HAP-1 (cell line): ENCODE measurements at places on chromosomes 13 and 19.

DNA sequence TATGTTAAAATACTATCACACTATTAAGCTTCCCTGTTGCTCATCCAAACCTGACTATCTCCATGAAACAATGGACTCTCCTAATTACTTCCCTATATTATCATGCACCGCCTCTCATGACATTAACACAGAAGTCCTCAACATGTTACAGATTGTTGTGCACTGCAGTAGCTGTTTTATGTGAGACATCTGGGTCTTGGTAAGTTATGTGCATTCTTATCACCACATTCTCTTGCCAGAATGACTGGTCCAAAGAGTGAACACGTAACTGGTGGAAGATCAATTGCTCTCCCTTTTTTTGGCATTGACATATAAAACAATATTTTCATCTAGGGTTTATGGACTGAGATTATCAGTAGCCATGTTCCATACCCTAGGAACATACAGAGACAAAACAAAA, 59.4 kb downstream of the POSTN start:
- no peak for DNase-seq

GRCh38 chr13:59182241-59182640, 981.5 kb downstream of the DIAPH3 start:
- no peak for DNase-seq

GRCh38 chr13:99154064-99154463, 46.6 kb upstream of the UBAC2 start:
- DNase-seq: no peak

GRCh38 chr13:29761815-29762214, 88.6 kb downstream of the UBL3 start:
- DNase-seq: no peak

DNA sequence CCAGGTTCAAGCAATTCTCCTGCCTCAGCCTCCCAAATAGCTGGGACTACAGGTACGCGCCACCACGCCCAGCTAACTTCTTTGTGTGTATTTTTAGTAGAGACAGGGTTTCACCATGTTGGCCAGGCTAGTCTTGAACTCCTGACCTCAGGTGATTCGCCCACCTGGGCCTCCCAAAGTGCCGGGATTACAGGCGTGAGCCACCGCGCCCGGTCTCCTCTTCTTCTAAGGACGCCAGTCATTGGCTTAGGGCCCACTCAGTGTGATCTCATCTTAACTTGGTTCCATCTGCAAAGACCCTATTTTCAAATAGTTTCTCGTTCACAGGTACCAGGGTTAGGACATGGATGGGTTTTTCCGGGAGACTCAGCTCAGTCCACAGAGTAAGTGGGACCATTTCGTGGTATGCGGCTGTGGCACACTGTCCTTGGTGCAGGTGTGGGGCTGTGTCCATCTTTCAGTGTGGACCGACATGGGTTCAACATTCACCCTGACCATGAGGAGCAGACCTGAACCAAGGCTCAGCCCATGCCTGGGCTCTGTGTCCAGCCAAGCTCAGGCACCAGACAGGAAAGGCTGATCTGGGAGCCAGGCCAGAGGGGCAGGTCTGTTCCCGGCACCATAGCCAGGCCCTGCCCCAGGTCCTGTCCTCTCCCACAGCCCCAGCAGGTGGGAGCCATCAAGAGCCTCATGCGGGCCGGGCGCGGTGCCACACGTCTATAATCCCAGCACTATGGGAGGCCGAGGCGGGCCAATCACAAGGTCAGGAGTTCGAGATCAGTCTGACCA, 2.8 kb upstream of the MKNK2 start:
- DNase-seq: no peak

DNA sequence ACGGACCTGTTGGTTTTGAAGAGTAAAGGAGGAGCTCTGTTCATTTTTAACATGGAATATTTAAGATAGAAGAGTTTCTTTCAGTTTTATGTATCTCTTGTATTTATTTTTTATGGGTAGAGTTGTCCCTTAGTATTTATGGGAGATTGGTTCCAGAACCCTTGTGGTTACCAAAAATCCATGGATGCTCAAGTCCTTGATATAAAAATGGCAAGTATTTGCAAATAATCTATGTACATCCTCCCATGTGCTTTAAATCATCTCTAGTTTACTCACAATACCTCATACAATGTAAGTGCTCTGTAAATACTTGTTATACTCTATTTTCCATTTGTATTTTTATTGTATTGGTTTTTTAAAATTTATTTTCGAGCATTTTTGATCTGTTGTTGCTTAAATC, 63.1 kb downstream of the TM9SF2 start:
- DNase-seq: no peak

DNA sequence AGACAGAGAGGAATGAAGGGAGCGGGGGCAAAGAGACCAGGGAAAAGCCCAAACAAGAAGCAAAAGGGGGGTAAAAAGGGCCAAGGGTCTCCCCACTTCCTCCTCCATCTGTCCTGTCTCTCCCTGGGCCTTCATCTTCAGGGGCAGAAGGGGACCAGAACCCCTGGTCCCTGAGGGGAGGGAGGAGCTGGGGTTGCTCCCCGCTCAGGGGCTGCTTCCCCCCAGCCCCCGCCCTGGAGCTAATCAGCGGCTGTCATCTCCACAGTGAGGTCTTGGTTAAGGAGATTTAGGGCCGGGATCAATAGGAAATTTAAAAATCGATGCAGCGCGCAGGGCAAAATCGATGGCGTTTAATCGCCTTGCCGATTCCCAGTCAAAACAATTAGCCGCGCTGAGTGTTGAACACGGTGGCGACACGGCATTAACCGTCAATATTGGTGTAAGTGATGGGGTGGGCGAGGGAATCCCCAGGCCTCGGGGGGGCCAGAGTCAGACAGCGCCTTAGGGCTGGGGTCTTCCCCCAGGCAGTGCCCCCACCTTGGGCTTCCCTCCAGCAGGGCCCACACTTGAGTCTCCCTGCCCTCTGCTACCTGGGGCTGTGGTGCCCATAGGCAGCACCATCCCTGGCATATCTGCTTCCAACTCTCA, 29.5 kb upstream of the POU2F2 start:
- DNase-seq: no peak

- peak; percentile 97 for DNase-seq
These were observed 236.3 kb downstream of the OLFM4 start for GRCh38 chr13:53264751-53265385.

- DNase-seq: no peak
These were observed 5.8 kb downstream of the HSPBP1 start for GRCh38 chr19:55273978-55274707.

- DNase-seq: no peak
These were observed 1.0 kb downstream of the POSTN start for GRCh38 chr13:37597477-37598025.

GRCh38 chr13:74047931-74048600, 86.1 kb downstream of the KLF12 start:
- DNase-seq: peak; percentile 67

DNA sequence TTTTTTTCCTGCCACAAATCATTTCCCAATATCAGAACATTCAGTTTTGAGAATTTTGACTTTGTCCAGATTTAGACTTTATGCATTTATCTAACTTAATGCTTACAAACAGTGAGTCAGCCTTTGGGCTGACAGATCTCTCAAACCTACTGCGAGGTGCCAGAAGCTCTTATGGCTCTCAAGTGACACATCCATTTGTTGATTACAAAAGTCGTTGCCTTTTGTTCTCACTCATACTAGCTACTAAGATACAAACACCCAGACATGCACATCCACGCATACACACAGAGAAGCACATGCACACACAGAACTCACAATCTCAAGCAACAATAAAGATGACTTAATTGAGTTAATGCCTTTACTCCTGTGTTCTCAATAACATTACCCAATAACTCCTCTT, 1147.5 kb downstream of the DIAPH3 start:
- no peak for DNase-seq

- DNase-seq: no peak
These were observed 65.2 kb downstream of the KLF2 start for GRCh38 chr19:16389848-16390247.

- no peak for DNase-seq
These were observed 1351.3 kb downstream of the EFNB2 start for GRCh38 chr13:105184201-105184600.

- DNase-seq: no peak
These were observed 7.2 kb upstream of the ZNF606 start for GRCh38 chr19:58009666-58010301.

- DNase-seq: no peak
These were observed 29.9 kb downstream of the SIPA1L3 start for GRCh38 chr19:37936886-37937285.

DNA sequence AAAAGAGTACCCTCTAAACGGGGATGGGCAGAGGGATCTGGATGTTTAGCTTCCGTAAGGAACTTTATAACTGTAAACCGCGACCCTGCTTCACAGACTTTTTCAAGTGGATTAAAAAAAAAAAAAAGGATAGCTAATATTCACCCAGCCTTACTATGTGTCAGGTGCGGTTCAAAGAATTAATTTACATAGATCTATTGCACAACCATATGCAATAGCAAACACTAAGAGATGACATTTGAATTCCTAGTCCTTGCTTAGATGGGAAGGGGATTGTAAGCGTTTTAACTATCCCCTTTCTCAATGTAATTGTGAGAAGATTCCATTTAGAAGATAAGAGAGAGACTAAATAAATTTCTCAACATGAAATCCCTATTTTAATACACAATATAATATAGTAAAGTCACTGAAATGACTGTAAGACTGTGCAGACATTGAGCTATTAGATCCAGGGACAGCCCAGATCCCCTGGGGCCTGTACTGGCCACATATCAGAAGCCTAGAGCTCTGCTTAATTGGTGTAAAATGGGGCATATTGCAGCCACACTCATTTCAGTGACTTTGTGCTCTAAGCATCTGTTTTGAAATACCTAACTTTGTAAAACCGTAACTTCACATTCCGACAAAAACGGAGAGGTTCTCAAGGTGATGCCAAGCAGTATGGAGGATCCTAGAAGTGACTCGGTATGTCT, 13.6 kb downstream of the LATS2 start:
- DNase-seq: no peak

- DNase-seq: no peak
These were observed 1156.0 kb downstream of the PCDH9 start for GRCh38 chr13:66074018-66074615.

- DNase-seq: no peak
These were observed 27.3 kb upstream of the ZNF254 start for GRCh38 chr19:24059563-24060295.

- DNase-seq: no peak
These were observed 2.2 kb upstream of the TNFSF9 start for GRCh38 chr19:6528544-6529121.

DNA sequence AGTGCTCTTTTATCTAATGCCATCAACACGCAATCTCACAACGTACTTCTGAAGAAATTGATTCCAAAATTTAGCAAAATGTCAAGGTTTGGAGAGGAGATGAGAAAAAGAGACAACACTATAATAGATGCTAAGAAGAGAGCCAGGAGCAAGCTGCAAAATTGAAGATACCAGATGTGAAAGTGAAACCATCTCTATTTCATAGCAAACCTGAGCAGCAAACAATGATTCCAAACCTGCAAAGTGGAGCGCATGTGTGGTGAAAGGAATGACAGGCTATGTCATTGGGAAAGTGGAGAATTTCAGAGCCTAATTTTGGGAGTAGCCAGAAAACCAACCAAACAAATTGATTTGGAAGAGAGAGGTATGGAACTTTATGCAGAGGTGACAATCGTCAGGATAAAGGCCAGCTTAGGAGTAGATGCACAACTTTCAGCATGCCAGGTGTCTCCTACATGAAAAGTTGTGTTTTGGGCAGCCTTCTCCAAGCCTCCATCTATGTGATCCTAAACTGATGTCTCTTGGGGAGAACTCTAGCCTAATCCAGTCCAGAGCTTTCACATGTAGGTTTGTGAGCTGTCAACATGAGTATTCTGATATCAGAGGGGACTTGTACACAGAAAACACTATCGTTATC, 158.4 kb upstream of the FNDC3A start:
- no peak for DNase-seq

DNA sequence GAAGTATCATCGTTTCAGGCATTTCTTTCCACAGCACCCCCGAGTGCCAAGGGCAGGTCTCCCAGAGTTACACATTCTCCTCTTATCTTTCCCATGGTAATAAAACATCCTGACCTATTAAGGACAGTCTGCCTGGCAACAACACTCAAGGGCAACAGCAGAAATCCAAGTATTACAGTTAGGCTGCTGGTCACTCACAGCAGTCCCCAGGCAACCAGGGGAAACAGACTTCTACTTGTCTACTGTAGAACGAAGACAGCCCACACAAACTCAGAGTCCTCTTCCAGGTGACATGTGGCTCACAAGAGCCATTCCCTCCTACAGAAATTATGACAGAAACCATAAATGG, 24.3 kb downstream of the RCBTB1 start:
- DNase-seq: no peak

DNA sequence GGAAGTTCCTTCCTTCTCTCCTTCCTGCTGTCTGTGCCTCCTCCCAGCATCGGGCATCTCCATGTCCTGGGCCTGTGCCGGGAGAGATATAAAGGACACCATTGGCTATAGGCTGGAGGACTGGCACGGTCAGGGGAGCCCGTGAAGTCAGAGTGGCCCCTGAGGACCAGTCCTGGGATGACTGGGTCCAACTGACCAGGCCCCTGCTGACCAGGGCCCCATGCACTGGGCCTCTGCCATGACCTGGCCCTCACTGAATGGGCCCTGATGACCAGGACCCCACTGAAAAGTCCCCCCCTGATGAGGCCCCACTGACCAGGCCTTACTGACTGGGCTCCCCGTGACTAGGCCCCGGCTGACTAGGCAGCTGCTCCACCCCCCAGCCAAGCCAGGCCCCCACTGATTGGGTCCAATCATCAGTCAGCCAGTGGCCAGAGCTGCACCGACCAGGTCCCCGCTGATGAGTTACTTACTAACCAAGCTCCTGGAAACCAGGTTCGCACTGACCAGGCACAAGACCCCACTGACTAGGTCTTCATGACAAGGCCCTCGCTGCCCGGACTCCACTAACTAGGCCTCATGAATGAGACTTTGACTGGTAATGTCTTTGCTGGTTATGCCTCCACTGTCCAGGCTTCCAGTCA, 20.0 kb upstream of the ZNF14 start:
- no peak for DNase-seq

DNA sequence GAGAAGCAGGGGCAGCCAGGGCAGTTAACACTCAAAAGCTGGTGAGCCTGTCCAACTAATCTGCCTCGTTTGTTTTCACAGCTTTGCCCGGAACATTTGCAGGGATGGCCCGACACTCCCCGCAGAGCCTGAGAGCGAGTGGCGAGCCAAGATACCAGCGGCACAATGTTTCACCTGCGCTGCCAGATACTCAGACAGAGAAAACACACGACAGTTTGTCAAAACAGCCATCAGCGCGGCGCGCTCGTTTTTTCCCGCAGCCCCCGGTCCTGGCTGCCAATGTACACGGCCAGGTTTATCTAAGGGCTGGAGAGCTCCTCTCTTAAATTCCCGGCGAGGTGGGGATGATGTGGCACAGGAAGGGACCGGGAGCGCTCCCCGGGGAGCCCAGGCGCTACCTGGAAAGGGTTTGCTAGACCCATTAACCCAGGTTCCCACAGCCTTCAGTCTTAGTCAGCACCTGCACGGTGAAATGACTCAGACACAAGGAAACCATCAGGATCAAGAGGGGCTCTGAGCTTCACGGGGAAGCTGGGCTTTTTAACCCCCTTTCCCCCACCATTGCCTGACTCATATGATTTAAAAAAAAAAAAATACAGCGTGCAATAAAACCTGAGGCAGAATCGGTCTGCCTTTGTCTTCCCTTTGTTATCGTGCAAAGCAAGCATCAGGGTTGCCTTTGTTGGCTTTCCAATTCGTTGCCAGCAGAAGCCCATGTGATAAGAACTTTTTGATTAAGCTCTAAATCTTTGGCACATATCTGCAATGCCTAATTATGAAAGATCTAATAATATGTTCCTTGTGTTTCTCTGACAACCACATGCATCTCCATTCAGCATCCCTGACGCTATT, 186.2 kb downstream of the EFNB2 start:
- peak; percentile 32 for DNase-seq
